Fibroblast of villous mesenchyme (primary cell): ENCODE measurements at places on chromosomes 1 and 21. TPM values are rescaled to one million over a fixed set of nuclear protein-coding genes. Genes with fewer than 3 reads are reported as not detected.

The PLA2G2C gene
- not detected in 2 replicates for total RNA-seq

The MTARC1 gene
- 1.7 and 2.3 TPM in 2 replicates for total RNA-seq

The TMIGD3 gene
- total RNA-seq = under 0.01 and 0.43 TPM in 2 replicates

The SAMD11 gene
- total RNA-seq = 2.2 and 7.7 TPM in 2 replicates

The TCHHL1 gene
- not detected in 2 replicates for total RNA-seq

The CYP4Z1 gene
- total RNA-seq = not detected in 2 replicates

The LAX1 gene
- under 0.01 TPM in 1 of 2 replicates, not detected in the other for total RNA-seq

- no peak for DNase-seq
Measured at GRCh38 chr1:218027152-218027551, 257.9 kb upstream of the RRP15 start.

DNA sequence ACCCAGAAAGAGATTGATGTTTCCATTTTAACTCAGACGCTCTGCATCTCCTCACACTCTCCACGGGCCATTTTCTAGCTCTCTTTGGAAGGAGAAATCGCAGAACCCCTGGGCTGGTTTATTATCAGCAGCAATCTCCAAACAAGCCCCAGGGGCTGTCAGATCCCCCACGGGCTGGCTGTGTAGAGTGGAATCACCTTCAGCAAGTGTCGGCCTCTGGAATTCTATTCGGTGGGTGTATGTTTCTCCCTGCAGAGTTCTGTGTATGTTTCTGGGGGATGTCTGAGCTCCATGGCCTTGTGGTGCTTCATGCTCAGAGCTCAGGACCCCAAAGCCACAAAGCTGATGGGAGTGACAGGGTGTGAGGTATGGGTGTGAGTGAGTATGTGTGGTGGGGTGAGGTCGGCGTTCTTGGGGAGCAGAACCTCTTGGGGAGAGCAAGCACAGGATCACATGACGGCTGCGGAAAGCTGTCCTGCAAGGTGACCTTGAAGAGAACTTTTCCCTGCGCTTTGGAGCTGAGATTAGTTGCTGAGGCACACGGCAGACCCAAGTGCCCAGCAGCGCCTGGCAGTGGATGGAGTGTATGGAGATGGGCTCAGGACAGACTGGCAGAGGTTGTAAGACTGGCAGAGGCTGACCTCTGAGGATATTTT lies 489 bp downstream of the ACOT11 start:
- DNase-seq = no peak

GRCh38 chr1:154492115-154492514 lies 9.9 kb upstream of the TDRD10 start:
- no peak for DNase-seq

DNA sequence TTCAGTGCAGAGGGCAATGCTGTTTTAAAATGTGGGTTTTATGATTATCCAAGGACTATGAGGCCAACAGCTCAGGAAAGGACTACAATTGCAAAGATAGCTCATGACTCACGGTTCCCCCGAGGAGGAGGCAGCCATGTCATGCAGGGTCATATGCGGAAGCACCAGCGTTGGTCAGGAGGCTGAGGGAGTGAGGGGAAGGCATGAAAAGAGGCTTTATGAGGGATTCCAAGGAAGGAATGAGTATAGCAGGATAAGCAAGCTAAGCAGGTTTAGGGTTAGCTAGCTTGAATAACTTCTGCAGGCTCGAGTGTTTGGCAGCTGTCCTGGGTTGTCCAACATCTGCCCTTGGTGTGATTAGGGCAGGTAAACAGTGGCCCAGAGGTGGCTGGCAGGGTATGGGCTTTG lies 495.1 kb downstream of the SETD4 start:
- DNase-seq = peak; percentile 91

DNA sequence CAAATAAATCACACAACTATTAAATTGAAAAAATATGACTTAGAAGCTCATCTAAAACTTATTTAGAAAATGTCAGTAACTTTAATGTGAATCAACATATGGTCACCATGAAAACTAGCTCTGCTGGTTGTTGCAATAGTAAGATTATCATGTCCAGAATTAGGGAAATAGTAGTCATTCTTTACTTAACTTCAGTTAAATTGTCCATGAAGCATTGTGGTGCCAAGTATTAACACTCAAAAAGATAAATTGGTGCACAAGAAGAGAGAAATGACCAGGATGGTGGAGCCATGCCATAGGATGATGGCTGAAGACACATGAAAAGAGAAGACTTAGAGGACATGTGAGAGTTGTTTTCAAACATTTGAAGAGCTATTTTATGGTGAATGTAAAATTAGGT lies 130.2 kb upstream of the PTGFR start:
- no peak for DNase-seq

GRCh38 chr1:6574025-6574620 lies 5.7 kb upstream of the ZBTB48 start:
- no peak for DNase-seq

DNA sequence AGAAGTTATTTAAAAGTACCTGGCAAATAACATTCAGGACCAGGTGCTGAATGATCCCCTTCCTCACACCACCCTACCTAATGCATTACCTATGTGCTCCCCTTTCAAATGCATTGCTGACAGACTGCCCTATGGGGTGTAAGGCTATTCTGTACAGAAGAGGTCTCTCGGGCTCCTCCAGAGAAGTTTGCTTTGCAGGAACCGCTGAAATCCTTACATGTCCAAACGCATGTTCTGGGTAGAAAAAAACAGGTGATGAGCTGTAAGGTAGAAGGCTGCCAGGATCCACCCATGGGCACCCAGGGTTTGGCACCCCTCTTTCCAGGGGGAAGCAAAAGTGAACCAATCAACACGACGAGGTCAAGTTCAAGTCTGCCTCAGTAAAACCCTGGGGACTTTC lies 58.3 kb upstream of the TARBP1 start:
- DNase-seq = no peak

- peak; percentile 56 for DNase-seq
Measured at GRCh38 chr1:27760426-27760825, 12.6 kb upstream of the STX12 start.

- DNase-seq = no peak
Measured at GRCh38 chr1:103779932-103780331, 30.2 kb downstream of the AMY1C start.

DNA sequence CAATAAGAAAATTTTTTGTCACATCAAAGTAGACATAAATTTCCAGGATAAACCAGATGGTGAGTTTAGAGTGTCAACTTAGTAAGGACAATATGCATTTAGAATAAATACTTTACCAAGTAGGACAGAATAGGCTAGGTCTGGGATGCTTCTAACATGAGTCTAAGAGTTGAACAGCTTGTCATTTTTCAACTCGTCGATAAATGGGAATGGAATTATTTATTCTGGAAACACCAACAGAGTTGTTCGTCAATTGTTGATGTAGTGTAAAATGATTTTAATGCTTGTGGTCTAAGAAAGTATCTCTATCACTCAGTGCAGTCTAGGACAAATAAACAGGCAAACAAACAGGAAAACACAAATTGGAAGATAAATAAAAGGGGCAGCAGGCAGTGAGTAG lies 358.4 kb upstream of the ST6GALNAC5 start:
- no peak for DNase-seq

DNA sequence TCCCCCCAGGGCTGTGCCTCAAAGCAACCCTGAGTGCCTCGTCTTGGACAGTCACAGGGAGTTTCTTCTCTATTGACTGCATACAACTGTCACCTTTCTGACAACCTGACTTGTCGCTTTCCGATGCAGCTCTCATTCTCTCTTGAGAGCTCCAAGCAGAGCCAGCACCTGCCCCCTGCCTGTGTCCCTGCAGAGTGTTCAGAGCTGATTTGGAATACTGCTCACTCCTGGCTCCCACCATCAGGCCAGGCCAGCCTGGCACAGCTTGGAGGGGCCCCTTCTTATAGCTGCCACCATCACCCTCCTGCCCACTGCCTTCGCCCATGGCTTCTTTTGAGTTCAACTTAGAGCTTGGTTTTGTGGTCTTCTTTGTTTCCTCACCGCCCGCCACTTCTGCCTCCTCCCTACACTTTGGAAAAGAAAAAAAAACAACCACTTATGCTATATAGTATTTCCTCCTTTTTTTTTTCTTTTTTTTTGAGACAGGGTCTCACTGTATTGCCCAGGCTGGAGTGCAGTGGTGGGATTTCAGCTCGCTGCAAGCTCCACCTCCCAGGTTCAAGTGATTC lies 12.3 kb downstream of the NCF2 start:
- DNase-seq = no peak

DNA sequence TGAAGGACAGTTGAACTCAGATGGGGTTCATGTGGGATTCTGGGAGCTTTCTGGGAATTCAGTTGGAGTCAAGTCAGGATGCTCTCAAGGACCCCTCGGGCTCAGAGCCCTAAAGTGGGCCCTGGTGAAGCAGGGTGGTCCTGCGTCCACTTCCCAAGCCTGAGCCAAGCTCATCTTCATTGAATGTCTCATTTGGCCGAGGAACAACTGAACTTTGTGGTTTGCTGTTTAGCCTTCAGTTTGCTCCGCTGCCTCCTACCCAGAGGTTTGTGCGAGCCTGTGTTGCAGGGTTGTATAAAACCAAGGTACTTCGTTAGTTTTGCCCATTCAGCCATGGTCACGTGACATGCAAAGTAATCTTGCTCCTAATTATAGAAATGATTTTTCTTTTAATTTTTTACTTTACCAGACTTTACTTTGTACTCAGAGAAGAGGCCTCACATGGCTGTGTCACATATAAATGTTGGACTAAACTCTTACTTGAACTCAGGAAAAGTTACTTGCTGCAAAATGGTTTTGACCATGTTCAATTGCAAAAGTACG lies 49.7 kb downstream of the B3GALT5 start:
- no peak for DNase-seq

GRCh38 chr1:232939748-232940147 lies 10.7 kb upstream of the NTPCR start:
- no peak for DNase-seq

DNA sequence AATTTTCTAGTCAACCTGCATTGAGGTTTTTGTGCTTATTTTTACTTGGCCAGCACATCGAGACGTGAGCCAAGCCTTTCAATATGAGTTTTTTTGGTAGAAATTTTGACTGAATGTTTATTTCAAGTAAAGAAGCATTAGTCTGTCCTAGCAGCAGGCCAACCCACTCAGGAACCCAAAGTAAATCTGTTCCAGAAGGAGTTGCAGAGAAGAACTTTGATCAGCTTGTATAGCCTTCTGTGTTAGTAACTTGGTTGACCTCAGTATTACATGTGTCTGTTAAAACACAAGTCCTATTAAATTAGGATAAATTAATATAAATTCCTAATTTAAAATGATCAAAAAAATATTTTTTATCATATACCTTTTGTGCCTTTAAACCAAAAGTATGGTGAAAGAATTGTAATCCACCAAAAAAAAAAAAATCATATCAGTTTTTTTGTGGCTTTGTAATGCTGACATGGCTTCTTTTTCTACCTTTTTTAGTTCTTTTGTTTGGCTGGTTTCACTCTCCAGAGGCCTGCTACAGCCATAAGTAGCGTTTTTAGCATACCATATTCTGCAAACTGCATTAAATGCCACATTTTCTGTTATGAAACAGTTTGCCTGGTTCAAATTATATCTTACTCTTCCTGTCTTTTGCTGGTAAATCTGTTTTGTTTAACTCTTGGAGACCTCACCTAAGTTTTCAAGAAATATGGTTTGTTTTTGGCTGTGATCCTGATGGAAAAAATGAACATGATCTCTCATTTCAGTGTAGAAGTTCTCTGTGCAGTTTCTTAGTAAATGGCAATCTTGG lies 39.5 kb downstream of the ATF6 start:
- DNase-seq = peak; percentile 56

GRCh38 chr1:161473348-161473747 lies 31.9 kb upstream of the FCGR2A start:
- DNase-seq = peak; percentile 4

- no peak for DNase-seq
Measured at GRCh38 chr1:23529146-23530086, 1.6 kb downstream of the E2F2 start.

DNA sequence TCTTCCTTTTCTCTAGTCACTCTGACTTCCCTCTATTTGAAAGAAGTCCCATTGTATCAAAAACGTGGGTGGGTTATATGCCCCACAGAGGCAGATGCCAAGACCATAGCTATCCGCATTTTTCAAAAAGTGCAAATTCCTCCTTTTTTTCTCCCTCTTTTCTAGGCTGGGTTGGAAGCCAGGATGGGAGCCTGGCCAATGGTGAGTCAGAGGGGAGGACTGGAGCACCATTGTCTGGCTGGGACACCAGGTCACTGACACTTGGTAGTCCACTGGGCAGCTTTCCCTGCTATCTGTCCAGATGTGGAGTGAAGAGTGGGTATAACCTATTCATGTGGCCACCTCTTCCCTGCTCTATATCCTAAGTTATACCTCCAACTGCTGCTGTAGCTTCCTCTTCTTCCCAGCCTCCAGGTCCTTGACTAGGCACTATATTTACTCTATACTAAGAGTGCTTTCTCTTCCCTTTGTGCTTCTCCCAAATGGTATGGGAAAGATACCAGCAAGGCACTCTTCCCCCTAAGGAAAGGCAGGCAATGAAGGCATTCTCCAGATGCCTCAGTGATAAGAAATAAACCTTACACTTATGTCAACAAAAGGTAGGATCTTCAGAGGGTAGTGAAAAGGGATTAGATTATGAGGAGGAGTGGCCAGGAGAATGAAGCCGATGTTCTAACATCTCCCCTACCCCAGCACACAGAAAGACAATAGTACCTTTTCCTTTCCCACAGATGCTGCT lies 12.9 kb downstream of the PI4KB start:
- DNase-seq = peak; percentile 78

DNA sequence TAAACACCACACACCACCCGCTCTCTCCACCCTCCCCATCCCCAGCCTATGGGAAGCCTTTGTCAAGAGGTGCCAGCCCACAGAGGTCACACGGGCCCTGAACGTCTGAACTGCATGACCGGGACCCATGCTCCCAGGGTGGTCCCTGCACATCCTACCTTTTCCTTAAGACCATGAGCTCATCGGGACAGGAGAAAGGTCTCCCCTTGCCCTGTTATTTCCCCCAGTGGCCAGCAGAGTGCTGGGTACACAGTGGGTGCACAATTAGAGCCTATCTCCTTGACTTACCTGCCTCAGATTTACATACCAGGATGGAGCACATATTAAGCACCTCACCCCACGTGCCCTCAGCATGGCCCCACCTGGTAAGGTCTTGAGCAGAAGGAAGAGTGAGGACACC lies 30.9 kb downstream of the ACTA1 start:
- DNase-seq = no peak

DNA sequence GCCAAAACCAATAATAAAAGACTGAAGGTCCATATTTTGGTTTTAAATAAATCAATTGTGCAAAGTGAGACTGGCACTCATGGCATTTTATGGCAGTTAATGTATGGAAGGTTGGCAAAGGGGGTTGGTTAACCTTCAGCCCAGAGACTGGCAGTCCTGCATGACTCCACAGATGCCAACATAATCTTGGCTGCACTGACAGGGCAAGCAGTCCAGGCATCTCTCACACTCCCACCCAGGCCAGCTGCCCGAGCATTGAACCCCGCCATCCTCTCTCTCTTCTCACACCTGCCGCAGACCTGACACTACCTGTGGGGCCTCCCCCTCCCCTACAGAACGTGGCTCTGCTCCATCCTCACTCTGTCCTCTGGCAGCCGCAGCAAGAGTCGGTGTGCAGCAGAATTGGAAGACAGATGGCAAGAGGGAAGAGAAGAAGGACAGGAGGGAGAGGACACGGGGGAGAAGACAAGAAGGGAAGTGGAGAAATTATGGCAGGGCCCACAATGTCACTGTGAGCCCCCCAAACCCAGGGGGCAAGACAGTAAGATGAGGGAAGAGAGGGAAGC lies 43.7 kb downstream of the ITPKB start:
- no peak for DNase-seq

GRCh38 chr1:28358716-28359115 lies 10.8 kb upstream of the PHACTR4 start:
- DNase-seq = no peak
